ENCODE measurements at places on chromosomes 5 and 9.

- DNase-seq, result no peak
Observed at GRCh38 chr9:83652433-83652832, 29.5 kb downstream of the IDNK start.

GRCh38 chr5:147349241-147349640 lies 114.4 kb downstream of the STK32A start:
- no peak for DNase-seq

DNA sequence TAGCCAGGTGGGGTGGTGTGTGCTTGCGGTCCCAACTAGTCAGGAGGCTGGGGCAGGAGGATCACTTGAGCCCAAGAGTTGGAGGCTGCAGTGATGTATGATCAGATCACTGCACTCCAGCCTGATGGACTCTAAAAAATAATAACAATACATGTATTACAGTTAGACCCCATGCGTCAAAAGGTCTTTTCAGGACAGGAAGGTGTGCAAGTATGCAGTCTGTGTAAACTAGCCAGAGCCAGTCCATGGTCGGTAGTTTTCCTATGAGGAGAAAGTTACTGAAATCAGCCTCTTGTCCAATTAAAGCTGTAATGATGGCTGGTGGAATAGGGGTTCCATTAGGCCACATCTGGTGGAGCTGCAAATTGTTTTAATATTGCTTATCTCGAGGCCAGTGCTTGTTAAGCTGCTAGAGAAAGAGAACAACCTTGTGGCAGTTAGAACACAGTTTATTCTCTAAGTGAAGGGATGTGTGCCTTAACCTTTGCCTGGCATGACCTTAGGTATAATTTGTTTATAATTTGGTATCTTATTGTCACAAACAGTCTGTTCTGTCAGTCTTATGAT lies 1.5 kb upstream of the STOM start:
- DNase-seq, result no peak

DNA sequence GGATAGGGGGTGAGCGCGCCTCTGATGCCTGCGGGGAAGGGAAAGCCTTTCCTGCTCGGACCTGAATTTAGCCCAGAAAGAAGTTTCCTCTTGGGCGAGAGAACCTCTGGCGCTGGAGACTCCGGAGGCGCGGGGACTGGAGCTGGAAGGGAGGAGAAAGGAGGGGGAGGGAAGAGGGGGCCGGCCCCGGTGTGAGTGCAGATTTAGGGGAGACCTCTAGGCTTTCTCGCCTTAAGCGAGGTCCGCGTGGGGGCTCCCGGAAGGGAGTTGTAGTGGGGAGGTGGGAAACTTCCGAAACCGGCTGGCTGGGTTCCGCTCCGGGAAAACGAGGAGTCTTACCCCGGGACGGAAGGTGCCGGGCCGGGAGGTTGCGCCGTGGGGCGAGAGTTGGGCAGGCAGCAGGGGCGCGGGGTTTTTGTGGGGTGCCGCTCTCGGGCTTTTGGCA lies 1.3 kb downstream of the PCSK5 start:
- DNase-seq, result no peak

DNA sequence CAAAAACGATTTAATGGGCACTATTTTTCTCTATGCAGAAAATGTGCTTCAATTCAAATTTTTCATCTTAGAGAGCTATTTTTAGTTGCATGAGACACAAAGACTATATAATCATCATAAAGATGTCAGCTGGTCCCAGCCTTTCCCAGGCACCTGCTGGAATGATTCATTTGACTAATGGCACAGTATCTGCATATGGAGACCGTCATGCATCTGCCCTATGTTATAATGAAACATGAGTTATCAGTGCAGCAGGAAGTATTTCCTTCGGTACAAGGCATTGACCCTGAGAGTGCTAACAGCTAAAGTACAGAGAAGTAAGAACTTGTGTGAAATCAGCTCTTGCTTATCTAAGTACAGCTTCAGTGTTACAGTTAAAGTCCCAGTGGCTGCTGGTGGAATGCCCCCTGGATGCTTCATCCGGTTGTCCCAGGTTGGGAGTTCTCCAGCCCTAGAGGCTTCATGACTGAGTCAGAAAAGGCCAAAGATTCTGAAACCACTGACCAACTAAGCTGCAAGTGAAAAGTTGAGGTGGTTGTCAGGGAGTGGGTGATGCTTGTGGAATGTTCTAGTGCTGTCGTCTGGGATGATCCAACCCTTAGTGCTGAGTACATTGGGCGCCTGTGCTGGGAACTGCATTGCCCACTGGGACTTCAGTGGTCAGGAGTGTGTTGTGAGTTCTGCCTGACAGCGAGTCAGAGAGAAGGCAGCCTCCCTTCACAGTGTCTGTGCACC lies 57.2 kb downstream of the MTRR start:
- no peak for DNase-seq

DNA sequence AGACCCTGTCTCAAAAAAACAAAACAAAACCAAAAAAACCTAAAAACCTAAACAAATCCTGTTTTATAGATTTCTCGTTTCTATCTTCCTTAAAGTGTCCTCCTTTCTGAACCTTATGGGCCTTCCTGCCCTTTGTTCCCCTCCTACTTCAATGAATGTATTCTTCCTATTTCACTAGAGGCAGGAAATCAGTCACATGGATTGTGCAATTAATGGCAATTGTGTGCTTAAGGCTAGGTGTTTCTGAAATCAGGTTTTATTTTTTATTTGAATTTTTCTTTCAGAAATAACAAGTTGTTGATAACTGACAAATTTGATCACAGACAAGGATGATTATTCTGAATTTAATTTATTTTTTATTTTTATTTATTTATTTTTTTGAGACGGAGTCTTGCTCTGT lies 220.6 kb upstream of the SEMA6A start:
- no peak for DNase-seq

GRCh38 chr9:130028493-130029222 lies 14.3 kb downstream of the FNBP1 start:
- no peak for DNase-seq

DNA sequence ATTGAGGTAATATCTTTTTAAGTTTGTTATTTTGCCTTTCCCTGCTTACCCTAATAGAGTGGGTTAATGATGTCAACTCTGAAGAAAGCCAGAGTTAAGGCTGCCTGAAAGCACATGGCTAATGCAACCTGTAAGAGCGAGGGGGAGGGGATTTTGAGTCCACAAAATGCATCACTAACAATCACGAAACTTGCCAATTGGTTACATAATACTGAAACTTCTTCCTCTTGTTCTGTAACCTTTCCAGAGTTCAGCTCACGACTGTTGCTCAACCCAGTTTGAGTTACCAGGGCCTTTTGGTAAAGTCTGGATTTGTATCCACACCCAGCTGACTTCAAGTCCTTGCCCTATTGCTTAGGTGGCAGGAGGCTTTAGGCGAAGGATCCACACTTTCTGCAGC lies 308.8 kb downstream of the EFNA5 start:
- no peak for DNase-seq

GRCh38 chr9:25709941-25710340 lies 31.7 kb upstream of the TUSC1 start:
- DNase-seq, result no peak

DNA sequence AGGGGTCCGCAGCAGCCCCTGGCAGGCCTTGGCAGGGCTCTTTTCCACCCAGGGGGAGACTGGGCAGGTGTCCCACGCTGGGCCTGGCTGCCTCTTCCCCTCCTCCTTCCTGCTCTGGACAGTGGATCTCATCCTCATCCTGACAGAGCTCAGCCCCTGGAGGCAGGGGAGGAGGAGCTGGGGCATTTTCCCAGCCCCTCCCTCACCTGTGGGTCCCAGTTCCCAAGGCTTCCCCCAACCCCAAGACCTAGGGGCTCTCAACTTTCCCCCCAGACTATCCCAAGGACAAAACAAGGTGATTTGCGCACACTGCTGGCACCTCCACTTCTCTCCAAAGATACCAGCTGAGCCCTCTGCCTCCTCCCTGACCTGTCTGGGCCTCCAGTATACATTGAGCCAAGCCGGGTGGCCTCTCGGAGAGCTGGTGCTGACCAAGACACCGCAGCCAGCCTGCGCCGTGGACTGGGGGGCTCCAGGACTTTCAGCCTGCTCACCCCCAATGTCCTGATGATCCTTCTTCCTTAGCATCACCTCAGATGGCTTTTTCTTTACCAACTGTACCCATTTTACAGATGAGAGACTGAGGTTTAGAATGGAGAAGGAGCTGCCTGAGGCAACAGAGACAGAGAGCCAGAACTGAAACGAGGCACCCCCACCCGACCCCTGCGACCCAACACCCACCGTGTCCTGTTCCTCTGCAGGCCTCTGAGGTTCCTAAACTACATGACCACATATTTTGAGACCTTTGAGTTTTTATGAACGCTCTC lies 126.6 kb downstream of the BARX1 start:
- DNase-seq, result no peak

DNA sequence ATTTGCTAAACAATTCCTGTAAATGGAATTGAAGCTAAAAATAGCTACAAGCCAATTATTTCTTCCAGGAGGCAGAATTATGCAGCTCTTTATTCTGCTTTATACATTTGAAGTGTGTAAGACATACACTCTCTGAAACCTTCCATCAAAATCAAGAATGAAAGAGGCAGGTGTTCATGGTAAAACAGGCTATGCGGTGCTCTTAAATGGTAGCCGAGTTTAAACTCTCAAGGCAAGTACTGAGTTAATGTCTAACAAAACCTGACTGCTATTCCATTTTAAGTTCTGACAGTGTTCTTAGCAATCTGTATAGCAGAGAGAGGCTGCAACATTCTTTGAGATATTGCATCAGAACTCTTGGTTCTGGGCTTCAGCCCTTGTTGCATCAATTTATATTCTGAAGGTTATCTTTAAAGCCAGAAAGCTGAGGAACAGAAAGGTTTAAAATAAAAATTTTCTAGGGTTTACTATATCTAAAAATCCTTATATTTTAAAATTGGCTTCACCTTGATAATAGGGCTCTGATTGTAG lies 248.3 kb upstream of the CCNG1 start:
- DNase-seq, result no peak
